GM23248 (cell line): ENCODE measurements at places on chromosomes 1 and 21. TPM values are rescaled to one million over a fixed set of nuclear protein-coding genes. Genes with fewer than 3 reads are reported as not detected.

HMGN1 gene
- polyA plus RNA-seq = 340 and 349 TPM in 2 replicates

CDA gene
- 9.6 and 9.9 TPM in 2 replicates for polyA plus RNA-seq

COP1 gene
- polyA plus RNA-seq = 36.9 and 42.4 TPM in 2 replicates

IGSF3 gene
- polyA plus RNA-seq = 0.08 and 0.34 TPM in 2 replicates

- H3K27ac ChIP-seq = no peak overlapping the region
- no peaks in the 10 kb centered on the region for H3K36me3 ChIP-seq
These were observed 34.2 kb downstream of the EFCAB7 start for GRCh38 chr1:63557365-63557987.
